ENCODE measurements at places on chromosomes 4 and X.

DNA sequence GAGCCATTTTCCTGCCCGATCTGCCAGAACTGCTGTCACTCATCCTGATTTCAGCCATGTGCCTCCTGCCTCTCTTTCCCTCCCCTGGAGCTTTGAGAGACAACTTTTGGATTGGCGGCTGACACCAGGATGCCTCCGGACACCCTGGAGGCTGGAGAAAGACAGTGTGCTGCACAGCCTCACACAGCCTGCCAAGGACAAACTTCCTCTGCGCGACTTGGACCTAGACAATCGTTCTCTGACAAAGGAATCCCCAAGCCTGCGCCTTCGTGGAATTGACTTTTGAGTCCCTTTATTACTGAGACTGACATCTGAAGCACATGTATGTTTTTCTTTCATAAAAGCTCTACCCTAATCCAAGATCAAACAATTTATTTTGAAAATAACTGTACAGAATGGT, 10.8 kb upstream of the LDB2 start:
- no peak for DNase-seq

- DNase-seq = no peak
Observed at GRCh38 chr4:175457956-175458355, 354.1 kb downstream of the GPM6A start.

- peak; percentile 77 for DNase-seq
Observed at GRCh38 chr4:109815151-109816081, at the start of gene GAR1. TSS of gene GAR1 (plus strand) at chr4:109815762. CDS start at chr4:109816165, 403 bp downstream.

- DNase-seq = no peak
Observed at GRCh38 chr4:8571702-8572685, 8.2 kb upstream of the GPR78 start.

DNA sequence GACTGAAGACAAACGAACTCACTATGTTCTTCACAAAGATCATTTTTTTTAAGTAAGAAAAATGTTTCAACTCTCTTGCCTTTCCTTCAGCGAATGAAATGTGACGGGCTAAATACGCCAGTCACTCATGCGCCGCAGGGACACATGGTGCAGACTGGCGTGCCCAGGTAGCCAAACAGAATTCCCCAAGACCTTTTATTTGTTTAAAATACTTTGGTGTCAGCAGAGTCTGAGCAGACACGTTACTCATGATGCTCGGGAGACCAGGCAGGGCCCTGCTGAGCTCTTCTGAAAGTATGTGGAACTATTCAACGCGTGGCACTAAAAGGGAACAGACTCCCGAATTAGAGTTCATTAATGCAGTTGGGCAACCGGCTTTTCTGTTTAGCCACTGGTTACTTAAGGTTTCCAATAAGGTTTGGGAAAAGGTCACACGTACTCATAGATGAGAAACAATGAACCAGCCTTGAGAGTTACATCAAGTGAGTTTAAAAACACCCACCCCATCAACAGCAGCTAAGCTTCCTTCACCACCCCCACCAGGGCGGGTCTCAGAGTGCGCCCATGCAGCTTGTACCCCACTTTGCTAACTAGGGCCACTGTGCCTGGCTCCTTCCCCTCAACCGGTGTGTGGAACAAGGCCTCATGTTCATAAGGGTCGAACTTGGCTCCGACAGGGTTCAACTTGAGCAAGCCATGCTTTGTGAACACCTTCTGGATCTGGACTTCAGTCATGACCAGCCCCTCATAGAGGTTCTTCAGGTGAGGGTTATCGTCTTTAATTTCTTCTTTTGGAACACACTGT, 7.3 kb downstream of the GRPEL1 start:
- DNase-seq = no peak

DNA sequence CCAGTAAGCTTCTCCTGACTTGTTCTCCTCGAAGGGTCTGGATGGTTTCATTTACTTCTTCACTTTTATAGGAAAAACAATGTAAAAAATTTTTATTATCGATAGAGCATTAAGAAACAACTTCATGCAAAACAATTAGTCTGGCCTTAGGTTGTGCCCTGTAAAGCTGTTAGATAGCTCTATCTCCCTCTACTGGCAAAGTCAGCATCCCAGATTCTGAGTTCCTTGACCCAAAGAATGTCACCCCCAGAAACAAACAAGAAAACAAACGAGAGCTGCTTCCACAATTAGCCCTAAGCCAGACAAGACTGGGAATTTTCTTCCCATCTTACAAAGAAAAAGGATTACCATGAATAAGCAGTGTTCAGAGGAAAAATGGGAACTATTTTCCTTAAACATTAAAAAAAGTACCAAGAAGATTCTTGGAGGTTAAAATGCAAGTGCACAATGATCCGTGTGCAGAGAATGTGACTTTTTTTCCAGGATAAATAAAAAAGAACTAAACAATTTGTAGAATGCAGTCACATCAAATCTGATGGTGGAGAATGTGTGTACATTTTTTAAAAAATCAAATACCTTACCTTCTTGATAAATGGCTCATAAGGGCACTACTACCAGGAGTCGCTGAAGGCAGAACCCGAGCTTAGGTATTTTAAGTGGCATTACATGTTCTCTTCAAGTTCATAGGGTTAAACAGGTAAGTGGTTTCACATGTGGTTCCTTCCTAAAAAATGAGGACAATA, 293.2 kb downstream of the FBXO8 start:
- DNase-seq = no peak

DNA sequence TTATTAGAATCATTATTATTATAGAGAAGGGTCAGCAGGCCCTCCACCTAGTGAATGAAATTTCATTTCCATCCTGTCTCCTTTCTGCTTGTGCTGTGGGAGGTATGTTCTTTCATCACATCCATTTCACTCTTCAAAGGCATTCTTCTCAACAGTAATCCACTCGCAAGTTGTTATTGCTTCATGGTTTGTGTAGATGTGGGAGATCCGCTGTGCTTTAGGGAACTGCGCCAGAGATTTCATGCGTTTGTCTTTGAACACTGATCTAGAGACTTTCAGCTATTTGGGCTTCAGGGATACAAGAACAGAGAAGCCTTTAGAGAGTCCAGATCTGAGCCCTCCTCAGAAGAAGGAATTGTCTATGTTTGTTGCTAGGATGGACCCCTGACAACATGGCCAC, 53.5 kb upstream of the PUDP start:
- DNase-seq = no peak

GRCh38 chr4:135598151-135598550, 1396.6 kb upstream of the PABPC4L start:
- no peak for DNase-seq

- DNase-seq = no peak
Observed at GRCh38 chr4:44093390-44093789, 355.2 kb downstream of the KCTD8 start.

GRCh38 chr4:180530787-180531186, 1712.4 kb upstream of the TENM3 start:
- DNase-seq = no peak

DNA sequence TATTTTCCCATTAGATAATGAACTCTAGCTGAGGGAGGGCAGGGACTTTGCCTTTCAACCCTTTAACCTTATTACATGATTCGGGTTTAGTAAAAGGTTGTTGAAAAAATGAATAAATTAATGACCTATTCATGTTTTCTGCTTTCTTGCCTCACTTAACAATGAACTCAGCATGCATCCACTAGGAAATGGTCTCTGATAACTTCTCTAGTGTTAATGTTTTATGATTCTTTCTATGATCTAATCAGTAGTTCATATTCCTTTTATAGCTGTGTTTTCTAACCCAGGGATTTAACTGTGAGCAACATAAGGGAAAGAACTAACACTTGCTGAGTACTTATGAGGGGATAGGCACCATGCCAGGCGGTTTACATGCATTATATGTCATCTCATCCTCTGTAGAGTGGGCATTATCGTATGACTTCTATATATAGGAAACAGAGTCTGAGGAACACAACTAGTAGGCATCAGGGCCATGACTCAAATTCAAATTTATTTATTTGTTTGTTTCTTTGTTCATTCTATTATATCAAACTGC, 236.7 kb upstream of the MAB21L2 start:
- no peak for DNase-seq

GRCh38 chr4:20954541-20954940, 254.3 kb downstream of the PACRGL start:
- DNase-seq = no peak

- DNase-seq = no peak
Observed at GRCh38 chrX:72272868-72273267, 4.2 kb downstream of the RPS4X start.

- DNase-seq = no peak
Observed at GRCh38 chr4:17762726-17763125, 18.7 kb downstream of the FAM184B start.

GRCh38 chrX:7574325-7574724, 268.6 kb upstream of the VCX start:
- no peak for DNase-seq

DNA sequence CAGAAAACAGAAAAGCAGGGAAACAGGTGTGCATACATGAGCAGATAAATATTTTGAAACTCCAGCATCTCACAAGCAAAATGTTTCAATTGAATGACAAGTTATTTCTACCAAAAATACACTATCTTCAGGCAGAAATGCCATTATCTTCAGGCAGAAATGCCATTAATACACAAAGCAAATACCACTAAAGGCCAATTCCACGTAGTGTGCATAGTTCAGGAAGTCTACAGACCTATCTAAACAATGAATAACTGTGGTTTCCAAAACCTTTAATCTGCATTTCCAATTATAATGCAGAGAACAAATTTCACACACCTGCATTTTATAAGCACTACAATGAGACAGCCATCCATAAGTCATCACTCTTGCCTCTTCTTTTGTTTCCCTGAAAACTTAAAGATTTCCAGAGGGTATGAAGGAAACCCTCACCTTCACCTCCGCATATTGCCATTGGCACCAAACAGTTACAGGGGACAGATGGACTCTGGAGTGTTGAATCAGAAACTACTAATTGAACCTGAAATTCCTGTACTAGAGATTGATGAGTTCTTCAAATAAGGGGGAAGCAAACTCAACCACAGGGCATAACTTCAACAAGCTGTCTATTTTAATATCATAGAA, 179.0 kb downstream of the PDGFC start:
- no peak for DNase-seq

- DNase-seq = no peak
Observed at GRCh38 chr4:151604238-151604637, 156.6 kb downstream of the GATB start.

DNA sequence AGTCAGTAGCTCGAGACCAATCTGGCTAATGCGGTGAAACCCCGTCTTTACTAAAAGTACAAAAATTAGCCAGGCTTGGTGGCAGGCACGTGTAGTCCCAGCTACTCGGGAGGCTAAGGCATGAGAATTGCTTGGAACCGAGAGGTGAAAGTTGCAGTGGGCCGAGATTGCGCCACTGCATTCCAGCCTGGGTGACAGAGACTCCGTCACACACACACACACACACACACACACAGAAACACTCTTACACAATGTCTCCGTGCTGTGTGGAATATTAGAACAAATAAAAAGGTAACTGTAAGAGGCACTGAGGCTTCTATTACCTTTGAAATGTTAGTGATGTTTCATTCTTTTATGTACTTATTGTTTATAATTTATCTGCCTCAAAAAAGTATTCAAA, 326.6 kb downstream of the GPAT3 start:
- DNase-seq = no peak

DNA sequence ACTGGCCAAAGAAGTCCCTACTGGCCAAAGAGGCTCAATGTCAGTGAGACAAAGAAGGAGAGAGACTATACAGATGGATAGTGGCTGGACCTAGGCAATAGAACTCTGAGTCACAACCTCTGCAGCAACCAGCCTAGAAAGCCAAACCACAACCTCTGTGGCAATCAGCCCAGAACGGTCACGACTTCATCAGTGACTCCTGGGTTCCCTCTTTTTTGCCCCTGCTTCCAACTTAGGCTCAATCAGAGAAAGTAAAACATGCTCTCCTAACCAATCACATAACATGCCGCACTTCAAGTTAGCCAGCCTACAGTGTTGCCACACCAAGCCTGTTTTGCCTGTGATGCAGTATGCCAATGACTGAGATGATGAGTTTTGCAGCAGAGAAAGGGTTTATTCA, 203.4 kb downstream of the ANAPC10 start:
- DNase-seq = no peak

DNA sequence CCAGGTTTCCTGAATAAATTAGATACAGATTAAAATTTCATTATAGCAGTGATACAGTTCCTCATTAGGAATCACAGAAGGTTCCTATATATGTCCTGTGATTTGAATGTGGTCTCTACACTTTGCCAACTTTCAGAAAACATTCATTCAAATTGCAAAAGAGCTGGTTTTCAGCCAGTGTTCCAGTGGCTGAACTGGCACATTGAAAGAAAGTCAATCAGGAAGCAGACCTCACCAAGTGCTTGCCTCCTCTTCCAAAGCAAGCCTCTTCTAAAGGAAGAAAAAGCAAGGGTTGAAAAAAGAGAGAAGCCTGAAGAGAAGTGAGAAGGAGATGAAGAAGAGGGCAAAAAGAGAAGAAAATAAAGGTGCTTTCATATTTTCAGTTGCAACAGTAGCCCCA, 12.7 kb downstream of the KLHL34 start:
- no peak for DNase-seq
